ENCODE measurements at places on chromosomes 11 and 22.

DNA sequence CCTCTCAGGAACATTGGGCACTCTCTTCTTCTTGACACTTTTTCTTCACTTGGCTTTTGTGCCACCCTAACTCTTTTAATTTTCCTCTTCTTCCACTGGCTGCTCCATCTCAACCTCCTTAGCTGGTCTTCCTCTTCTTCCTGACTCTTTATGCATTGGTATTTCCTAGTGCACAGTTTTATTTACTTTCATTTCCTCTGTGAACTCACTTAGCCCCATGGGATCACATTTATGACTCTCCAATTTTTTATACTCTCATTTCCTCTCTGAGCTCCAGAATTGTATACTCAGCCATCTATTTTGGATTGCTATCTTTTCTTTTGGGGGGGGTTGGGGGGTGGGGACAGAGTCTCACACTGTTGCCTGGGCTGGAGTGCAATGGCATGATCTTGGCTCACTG is 38.5 kb upstream of the LARGE1 start:
- DNase-seq = no peak

DNA sequence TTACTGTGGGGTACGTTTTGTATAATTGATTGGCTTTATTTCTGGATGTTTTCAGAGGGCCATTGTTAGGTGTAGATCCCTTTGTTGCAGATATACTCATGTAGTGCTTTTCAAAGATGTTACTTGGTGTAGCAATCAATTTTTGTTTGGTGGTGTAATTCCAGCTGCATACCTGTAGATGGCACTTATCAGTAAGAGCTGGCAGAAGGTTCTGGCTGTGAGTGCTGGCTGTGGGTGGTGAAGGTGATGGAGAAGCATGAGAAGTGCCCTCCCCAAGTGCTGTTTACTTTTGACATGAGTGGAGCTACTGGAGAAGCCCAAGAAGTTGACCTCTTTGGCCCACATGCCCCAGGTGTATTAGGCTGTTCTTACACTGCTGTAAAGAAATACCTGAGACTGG is 1074.9 kb downstream of the FAM181B start:
- peak; percentile 18 for DNase-seq

DNA sequence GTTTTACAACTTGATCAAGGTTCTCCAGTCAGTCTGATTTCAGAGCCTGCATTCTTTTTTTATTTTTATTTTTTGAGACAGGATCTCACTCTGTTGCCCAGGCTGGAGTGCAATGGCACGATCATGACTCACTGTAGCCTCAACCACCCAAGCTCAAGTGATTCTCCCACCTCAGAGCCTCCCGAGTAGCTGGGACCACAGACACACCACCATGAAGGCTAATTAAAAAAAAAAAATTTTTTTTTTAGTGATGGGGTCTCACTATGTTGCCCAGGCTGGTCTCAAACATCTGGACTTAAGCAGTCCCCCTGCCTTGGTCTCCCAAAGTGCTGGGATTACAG is 117.2 kb upstream of the NAV2 start:
- DNase-seq = no peak

GRCh38 chr11:110850846-110851245 is 138.6 kb upstream of the ARHGAP20 start:
- DNase-seq = no peak

GRCh38 chr11:110056956-110057355 is 36.2 kb upstream of the ZC3H12C start:
- DNase-seq = no peak

GRCh38 chr11:41281131-41281742 is 178.2 kb downstream of the LRRC4C start:
- no peak for DNase-seq

GRCh38 chr22:36102995-36103394 is 57.6 kb downstream of the APOL3 start:
- no peak for DNase-seq

DNA sequence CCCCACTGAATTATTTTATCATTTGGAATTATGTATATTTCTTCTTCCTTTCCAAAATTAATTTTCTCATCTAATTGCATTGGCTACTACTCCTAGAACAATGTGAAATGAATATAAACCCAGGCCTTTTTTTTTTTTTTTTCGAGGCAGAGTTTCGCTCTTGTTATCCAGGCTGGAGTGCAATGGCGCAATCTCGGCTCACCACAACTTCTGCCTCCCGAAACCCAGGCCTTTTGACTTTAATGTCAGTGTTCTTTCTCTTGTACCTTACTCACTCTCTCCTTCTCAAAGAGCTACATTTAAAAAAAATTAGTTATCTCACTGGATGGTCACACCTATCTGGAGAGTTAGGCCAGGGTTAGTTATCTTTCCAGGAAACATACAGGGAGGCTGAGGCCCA is 35.3 kb upstream of the LRRC32 start:
- DNase-seq = no peak

DNA sequence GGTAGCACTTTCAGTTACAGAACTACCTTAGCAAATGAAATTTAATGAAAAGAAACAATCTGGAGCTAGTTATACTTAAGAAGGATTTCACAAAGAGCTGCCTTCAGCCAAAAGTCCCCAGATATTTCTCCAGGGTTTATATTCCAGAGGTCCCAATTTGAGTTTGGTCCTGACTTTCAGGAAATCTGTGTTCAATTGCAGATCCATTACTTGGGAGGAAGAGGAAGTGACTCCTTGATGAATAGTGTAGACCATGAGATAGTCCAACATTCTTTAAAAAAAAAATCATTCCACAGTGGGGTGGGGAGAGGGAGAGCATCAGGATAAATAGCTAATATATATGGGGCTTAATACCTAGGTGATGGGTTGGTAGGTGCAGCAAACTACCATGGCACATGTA is 117.6 kb upstream of the ARHGAP20 start:
- no peak for DNase-seq
